ENCODE measurements at places on chromosomes 12 and 14.

DNA sequence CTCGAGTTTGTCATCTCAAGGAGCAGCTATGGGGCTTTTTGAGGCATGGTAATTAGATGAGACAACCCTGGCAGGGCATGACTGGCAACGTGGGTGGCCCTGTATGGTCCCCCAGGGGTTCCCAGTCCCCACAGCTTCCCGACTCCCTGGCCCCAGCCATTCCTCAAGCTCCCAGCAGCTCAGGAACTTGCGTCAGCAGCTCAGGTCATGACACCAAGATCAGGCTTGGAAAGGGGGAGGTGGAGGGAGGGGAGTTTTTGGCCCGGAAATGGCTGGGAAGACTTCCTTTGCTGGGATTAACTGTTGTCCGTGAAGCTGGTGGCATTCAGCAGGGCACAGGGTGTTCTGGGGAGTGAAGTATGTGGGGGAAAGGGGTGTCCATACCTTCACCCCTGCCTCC lies 10.4 kb upstream of the NRIP2 start:
- DNase-seq, result no peak

GRCh38 chr14:71753126-71753830 lies 179.0 kb upstream of the RGS6 start:
- peak; percentile 97 for DNase-seq

DNA sequence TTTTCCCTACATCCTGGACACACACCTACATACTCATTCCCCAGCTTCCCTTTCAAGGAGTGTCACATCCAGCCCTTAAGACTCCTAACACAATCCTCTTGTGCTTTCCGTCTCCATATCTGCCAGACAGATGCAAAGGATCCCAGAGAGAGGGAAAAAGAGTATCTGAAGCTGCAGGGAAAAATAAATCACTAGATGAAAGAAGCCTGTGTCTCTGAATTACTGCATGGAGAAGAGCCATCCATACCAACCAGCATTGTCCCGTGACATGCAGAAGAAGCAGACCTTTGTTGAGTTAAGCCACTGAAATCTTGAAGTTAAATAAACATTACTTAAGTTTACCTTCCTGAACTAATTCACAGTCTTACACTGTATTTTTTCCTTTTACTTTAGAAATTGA lies 54.6 kb downstream of the GTF2A1 start:
- DNase-seq, result no peak

GRCh38 chr14:61266891-61267740 lies 14.0 kb downstream of the TMEM30B start:
- DNase-seq, result no peak

DNA sequence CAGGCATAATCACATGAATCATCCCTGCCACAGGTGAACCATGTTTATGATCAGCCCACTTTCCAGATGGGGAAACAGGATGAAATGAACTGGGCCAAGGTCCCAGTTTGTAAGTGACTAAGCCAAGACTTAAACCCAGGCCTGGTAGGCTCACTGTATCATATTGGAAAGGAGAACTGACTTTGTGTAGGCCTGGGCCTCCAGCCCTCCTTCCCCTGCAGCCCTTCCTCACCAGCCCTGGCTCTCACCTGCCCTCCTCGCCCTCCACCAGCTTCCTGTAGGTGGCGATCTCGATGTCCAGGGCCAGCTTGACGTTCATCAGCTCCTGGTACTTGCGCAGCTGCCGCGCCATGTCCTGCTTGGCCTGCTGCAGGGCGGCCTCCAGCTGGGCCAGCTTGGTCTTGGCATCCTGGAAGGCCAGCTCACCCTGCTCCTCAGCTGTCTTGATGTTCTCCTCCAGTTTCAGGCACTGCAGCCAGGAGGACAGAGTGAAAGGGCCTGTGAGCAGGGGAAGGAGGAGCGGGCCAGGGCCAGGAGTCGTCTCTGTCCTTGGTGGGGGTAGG lies 19.8 kb downstream of the KRT80 start:
- DNase-seq, result no peak

- no peak for DNase-seq
Observed at GRCh38 chr12:16229676-16230075, 47.8 kb downstream of the SLC15A5 start.

- no peak for DNase-seq
Observed at GRCh38 chr12:68479896-68480291, 130.8 kb upstream of the RAP1B start.

DNA sequence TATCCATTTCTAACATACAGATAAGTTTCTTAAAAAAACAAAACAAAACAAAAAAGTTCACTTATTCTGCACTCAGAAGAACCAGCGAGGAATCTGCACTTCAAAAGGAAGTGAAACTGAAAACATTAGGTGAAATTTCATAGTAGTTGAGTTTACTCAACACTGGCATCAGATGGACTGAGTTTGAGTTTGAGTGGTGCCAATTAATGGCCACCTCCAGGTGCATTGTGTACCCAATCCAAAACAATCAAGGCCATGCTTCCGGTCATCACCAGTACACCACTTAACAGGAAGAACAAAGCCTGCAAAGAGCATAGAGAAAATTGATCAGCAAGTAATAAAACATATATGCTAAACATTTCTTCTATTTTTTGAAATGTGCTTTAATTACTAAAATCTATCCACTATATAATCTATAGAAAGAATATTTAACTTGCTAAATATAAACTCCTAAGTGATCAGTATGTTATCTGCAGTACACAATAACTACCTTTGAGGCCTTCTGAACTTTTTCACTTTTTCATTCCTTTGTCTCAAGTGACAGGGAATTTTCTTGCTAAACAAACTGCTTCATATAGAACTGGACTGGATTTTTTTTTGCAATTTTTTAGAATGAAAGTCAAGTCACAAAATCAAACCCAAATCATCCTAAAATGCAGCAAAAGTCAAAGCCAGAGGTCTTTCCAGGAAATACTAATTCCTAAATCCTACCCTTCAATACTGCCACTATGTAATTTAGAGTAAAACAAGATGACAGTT lies 11.5 kb downstream of the SLC38A2 start:
- no peak for DNase-seq

DNA sequence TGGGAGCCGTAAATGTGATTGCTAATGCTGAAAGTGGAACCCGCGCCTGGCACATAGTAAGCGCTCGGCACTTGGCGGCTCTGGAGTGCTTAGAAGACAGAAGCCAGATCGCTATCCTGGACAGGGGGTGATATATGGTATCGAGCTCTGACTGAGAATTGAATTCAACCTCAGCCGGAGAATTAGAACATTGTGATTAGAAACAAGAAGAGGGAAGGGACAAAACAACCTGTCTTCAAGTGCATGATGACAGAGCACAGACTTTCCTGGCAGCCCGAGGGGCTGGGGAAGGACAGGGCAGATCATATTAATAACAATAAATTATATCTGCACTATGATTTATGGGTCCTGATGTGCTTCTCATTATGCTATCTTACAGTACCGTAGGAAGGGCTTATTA lies 66.9 kb upstream of the TBX3 start:
- DNase-seq, result no peak

DNA sequence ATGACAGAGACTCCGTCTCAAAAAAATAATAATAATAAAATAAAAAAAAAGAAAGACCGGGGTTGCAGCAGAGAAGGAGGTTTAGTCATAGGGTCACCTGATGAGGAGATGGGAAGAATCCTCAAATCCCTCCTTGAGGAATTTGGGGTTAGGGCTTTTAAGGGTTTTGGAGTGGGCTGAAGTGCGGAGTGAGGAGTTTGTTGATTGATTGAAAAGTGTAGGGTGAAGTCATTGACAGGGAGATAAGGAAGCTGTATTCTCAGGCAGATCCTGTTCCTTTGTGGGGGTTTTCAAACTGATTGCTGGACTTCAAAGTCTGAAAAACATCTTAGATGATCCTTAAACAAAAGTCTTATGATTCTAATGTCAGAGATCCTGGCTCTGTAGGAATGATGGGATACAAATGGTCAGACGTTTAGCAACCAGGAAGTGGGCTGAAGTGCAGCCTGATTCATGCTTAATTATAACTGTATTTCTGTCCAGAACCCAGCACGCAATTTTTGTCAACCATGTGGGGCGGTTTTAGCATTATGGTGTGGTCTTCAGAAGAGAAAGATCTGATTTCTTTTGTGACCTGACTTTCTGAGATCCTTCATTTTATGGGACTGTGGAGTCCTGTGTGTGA lies 16.0 kb downstream of the FNTB start:
- DNase-seq, result no peak

DNA sequence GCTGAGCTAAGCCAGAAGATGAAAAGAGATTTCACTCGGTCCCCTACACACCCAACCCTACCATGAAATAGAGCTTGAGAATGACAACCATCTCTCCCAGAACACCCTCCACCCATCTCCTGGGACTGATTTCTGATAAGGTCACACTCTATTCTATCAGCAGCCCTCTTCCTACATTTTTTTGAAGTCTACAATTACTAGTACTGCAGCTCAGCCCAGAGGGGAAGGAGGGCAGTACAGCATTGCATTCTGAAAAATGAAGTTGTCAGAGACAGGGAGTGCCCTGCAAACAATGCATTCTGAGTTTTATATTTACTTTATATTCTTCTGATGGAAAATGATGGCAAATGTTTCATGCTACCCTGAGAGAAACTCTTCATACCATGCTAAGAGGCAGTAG lies 318.5 kb downstream of the BCAT1 start:
- no peak for DNase-seq

- no peak for DNase-seq
Observed at GRCh38 chr12:43337571-43338444, 214.2 kb downstream of the ADAMTS20 start.

- DNase-seq, result peak; percentile 5
Observed at GRCh38 chr12:111166779-111167540, 201.9 kb downstream of the PHETA1 start.

DNA sequence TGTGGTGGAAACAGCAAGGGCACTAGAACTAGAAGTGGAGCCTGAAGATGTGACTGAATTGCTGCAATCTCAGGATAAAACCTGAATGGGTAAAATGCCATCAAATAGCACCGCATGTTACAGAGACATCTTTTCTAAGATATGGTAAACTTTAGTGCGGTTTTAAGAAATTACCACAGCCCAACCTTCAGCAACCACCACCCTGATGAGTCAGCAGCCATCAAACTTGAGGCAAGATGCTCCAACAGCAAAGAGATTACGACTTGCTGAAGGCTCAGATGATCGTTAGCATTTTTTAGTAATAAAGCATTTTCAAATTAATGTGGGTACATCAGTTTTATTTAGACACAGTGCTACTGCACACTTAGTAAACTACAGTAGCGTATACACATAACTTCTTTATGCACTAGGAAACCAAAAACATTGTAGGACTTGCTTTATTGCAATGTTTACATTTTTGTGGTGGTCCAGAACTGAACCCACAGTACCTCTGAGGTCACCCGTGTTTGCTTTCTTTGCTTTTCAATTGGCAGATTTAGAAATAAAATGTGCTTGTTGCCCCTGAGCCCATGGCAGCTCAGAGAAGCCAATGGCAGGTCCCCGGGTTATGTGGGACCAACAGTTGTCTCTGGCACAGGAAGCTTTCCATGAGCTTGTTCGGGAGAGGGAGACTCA lies 15.9 kb downstream of the GOLGA3 start:
- no peak for DNase-seq

- no peak for DNase-seq
Observed at GRCh38 chr14:78157494-78158437, 12.4 kb upstream of the NRXN3 start.

- DNase-seq, result peak; percentile 96
Observed at GRCh38 chr14:65412032-65412846, at the start of gene FUT8. Gene FUT8, plus strand, starts transcription at chr14:65412730. Its CDS starts 148,834 bp downstream, at chr14:65561564.

GRCh38 chr14:99229654-99230207 lies 42.3 kb downstream of the BCL11B start:
- DNase-seq, result no peak

DNA sequence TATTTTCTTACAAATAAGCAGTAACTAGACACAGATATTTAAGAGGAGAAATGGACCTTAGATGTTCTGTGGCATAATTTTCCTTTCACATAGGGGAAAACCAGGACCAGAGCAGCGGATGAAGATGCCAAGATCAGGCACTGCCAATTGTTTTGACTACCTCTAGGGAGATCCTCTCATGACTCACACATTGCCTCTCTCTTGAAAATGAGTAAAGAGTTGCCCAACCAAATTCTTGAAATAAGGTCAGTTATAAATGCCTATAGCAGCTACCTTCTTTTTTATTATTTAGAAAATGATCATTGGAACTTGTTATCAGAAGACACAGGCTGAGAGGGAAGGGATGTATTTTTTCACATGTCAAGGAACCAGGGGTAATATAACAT lies 263.4 kb upstream of the PLEKHG7 start:
- DNase-seq, result no peak

DNA sequence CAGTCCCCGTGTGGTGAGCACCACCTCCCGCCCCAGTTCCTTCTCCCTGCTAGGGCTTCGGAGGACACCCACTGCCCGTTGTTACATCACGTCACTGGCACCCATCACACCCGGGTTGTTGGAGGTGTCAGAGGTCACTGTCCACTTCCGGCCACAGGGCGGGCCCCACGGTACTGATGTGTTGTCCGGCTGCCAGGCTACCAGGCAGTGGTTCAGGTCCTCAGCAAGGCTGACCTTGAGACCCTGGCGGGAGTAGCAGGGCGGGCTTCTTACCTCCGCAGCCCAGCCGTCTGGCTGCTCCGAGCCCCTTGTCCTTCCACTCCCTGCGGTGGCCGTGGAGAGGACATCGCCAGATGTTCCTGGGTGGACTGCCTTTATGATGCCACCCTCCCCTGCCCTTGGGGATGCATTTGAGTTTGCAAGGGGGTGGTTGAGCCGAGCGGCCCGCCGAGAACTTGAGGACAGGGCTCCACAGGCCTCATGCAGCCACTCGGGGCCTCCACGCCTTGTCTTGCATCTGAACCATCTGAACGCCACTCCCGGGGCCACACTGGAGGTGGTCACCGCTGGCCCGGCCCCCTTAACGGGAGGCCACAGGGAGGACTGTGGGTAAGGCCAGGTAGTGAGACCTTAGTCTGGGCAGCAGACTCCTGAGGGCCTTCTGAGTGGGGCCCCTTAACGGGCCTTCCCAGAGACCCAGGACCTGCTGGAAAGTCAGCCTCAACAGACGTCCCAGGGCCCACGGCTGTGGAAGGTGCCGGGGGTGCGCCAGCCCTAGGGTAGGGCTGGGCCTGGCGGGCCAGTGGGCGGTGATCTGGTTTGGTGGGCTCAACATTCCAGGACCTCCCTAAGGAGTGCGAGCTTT lies 27.1 kb upstream of the PLD4 start:
- no peak for DNase-seq

DNA sequence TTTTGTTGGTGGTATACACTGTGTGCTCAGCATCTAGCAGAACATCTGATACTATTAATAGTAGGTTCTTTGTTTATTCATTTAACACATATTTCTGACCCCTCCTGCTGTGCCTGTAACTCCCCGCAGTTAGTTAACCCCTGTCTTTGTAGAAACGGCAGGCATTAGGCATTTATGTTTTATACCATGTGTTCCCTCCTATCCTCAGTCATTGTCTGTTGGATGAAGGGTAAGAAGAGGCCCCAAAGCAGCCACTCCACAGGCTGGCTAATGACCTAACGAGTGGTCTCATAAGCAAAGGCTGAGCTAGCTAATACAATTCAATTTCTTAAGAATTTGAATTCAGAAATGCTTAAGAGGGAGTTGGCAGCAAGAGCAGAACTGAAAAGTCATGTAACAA lies 170.8 kb downstream of the TMX1 start:
- DNase-seq, result no peak

DNA sequence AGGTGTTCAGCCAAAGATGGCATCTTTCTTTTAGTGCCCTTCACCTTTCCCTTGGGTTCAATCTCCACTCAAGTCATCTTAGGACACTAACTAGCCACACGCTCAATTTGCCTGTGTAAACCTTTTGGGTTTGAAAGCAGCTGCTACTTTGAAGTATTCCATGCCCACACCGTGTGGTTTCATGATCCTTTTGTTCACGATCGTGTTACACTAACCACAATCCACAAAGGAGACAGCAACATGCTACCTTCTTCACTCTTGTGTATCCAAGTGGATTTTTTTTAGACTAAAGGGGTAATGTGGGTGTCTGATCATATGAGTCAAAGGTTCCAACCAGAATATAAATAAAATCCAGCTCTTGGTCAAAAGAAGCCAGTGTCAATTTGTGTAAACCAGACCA lies 122.7 kb upstream of the FAR2 start:
- no peak for DNase-seq
